ENCODE measurements at places on chromosomes 2 and 18. TPM values are rescaled to one million over a fixed set of nuclear protein-coding genes. Genes with fewer than 3 reads are reported as not detected.

IL1F10 gene
- polyA plus RNA-seq = not detected

RNU2-63P gene
- not detected for polyA plus RNA-seq

HNRNPLL gene
- polyA plus RNA-seq = 11.5 TPM

NOL4 gene
- not detected for polyA plus RNA-seq

COQ10B gene
- polyA plus RNA-seq = 30.0 TPM

REG1B gene
- not detected for polyA plus RNA-seq

NT5DC4 gene
- polyA plus RNA-seq = not detected

BCL2 gene
- polyA plus RNA-seq = 40.2 TPM

PSMA8 gene
- 3.5 TPM for polyA plus RNA-seq

RBFA gene
- polyA plus RNA-seq = 15.1 TPM

NMUR1 gene
- polyA plus RNA-seq = 3.7 TPM

SLC23A3 gene
- polyA plus RNA-seq = not detected

LOXL3 gene
- 0.06 TPM for polyA plus RNA-seq

LGALSL gene
- 1.4 TPM for polyA plus RNA-seq

FAM124B gene
- polyA plus RNA-seq = 0.18 TPM

C2orf78 gene
- not detected for polyA plus RNA-seq

ZAP70 gene
- 149 TPM for polyA plus RNA-seq

IL18R1 gene
- polyA plus RNA-seq = 1.4 TPM

LMAN1 gene
- 38.0 TPM for polyA plus RNA-seq

SP9 gene
- not detected for polyA plus RNA-seq

ATF2 gene
- polyA plus RNA-seq = 19.5 TPM

CHCHD5 gene
- polyA plus RNA-seq = 61.7 TPM

ALK gene
- polyA plus RNA-seq = not detected

DLGAP1 gene
- not detected for polyA plus RNA-seq

UGT1A1 gene
- not detected for polyA plus RNA-seq

FBXO36 gene
- polyA plus RNA-seq = 0.32 TPM

Data from naive thymus-derived CD8-positive, alpha-beta T cell (primary cell).